ENCODE measurements at places on chromosomes 12 and 14.

- no peak for DNase-seq
These were observed 13.5 kb downstream of the ANHX start for GRCh38 chr12:133222211-133222610.

- DNase-seq: no peak
These were observed 90.7 kb downstream of the NINJ2 start for GRCh38 chr12:572532-572899.

GRCh38 chr14:93953263-93953662, 23.1 kb downstream of the ASB2 start:
- DNase-seq: no peak

DNA sequence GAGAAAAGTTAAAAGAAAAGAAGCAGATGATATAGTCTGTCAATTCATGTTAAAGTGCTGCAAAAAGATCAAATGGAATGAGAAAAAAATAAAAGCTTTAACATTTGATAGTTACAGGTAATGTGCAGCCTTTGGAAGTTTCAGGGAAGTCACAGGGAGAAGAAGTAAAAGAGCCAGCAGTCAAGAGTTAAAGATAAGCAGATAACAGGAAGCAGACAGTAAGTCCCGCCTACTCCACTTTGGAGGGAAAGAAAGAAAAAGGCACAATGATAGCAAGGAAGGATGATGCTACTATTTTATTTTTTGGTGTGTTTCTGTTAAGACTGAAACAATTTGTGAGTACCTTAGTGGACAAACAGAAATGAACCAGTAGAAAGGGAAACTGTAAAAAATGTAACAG, 111.1 kb upstream of the KRR1 start:
- no peak for DNase-seq

- no peak for DNase-seq
These were observed 5.6 kb downstream of the RDH11 start for GRCh38 chr14:67690011-67690410.

GRCh38 chr14:67357969-67358354, 1.6 kb downstream of the ATP6V1D start:
- DNase-seq: no peak

DNA sequence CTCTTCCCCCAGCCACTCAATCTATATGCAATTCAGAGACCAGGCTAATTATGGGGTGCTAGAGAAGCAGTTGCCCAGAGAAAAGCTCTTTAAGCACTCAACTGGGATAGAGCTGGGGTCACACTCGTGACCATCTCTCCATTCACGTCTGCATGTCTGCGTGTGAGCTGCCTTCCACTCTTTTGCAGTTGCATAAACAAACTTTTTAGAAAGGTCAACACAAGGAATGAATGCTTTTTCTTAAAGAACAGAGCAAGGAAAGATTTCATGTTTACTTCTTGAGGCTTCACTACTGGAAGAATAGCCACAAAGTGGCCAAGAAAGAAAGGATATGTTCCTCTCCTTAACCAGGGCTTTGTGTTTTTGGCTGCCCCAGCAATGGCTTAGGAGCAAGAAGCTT, 151.1 kb downstream of the SAMD4A start:
- DNase-seq: no peak

DNA sequence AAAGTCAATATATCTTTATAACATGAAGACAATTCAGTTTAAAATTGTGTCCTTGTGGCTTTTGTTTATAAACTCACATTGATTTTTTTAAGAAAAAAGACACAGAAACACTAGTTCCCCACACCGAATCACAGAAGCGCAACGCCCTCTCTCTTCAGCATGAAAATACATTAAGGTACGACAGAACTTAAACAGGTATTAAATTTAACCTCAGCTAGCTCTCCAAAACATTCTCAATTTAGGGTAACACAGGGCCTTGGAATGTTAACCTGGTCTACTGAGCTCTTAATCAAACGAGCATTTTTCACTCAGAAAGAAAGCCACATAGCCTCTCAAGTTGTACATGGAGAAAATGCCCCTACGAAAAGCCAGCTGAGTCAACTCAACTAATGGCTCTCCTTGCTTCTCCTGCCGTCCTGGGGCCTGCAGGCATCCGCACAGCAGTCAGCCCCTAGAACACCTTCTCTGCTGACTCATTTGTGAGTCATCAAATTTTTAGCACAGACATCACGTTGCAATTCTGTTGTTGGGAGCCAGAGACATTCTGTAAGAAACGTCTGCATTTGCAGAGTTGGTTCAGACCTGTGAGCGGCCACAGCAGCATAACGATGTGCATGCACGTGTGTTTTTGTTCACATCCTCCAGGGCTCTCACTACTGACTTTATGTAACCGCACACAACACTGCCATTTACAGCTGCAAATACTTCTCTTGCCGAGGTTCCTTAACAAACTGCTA, 141.6 kb downstream of the ITPR2 start:
- no peak for DNase-seq

DNA sequence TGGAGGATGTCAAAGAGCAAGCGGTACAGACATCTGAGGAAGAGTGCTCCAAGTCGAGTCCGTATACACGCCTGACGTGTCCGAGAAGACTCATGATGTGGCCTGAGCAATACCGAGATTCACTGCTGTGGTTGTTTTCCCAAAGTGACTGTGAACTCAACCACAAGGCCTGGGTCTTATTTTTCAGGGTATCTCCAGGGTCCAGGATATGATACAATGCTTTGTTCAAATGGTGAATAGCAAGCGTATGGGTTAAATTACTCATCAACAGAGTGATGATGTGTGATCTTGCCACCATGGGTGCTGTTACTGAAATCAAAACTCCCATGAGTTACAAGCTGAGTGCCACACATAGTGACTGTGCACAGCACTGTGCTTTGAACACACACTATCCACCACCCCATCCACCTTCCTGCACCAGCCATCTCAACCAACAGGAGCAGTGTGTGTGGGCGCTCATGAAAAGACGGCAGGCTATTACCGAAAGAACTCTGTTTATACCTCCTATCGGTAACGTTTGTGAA, 109.6 kb downstream of the BCAT1 start:
- no peak for DNase-seq

DNA sequence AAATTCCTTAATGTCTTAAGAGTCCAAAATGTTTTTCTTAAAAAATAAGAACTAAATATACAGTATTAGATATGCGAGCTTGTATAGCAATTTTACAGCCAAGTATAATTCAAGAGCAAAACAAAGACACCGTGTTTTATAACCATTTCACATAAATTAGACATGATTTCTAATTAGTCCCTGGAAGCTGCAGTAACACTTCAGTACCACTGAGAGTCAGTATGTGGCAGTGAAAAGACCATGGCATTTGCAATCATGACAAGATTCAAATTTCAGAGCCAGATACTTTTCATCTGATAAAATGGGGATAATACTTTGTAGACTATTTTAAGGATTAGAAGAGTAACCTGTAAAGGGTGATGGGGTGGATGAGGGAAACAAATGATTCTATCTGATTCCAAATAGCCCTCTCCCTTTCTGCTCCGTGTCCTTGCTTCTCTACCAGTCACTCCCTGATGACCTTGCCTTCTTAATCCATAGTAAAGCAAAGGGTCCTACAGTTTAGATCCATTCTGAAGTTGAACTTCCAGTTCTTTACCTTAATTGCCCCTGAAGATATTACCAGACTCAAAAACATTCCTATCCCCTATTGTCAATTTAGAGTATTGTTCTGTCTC, 145.4 kb upstream of the ABCD2 start:
- DNase-seq: peak; percentile 37

All from midbrain (tissue), 1 donor.